ENCODE measurements at places on chromosomes 2 and 18.

DNA sequence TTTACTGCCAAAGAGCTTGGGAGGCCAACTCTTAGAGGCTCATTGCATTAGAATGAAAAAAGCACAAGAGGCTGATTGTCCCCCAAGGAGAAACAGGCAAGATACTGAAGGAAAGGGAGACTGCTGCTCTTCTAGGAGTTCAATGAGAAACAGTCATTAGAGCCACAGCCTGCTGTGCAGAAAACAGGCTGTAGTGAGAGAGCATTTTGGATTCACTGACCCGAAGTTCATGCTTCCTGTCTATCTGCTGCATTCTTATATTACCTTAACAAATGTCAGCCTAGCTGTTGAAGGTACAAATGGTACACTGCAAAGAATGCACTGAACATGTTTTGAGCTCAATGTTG lies 423.3 kb downstream of the SETBP1 start:
- no peak overlapping the region for H3K4me3 ChIP-seq
- no peaks in the 10 kb centered on the region for H3K36me3 ChIP-seq
- H3K27me3 ChIP-seq, result no peaks in the 10 kb centered on the region
- no peak overlapping the region for H3K27ac ChIP-seq
- no peak for DNase-seq
- H3K4me1 ChIP-seq, result peaks cover 7% of the 10 kb centered on the region

DNA sequence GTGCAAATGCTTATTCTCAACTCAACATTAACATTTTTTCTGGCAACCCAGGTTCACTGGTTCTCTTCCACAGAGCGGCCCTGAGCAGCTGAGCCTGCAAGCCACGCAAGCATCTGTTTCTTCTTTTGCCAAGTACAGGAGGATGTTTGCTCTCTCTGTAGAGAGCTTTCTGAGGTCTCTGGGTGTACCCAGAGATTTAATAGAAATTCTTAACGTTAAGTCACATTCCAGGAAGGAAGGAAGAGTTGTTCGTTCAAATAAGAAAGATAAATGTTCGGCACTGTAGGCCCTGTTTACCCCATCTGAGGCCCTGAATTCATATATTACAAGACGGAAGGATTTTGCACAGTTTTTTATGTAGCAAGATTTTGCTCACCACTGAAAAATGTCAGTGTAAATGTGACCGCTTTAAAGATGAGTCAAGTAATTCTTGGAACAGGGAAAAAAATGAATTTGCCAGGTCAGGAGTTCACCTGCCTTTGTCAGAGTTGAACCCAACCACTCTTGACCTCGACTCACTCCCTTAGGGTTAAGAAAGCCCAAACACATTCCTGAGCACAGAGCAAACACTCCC lies 30.1 kb downstream of the KCTD18 start:
- no peaks in the 10 kb centered on the region for H3K27me3 ChIP-seq
- H3K27ac ChIP-seq, result no peak overlapping the region
- no peak overlapping the region for H3K4me3 ChIP-seq
- DNase-seq, result no peak

- H3K4me1 ChIP-seq, result no peaks in the 10 kb centered on the region
- no peak for DNase-seq
- H3K4me3 ChIP-seq, result no peak overlapping the region
- H3K27me3 ChIP-seq, result no peaks in the 10 kb centered on the region
- no peaks in the 10 kb centered on the region for H3K36me3 ChIP-seq
Observed at GRCh38 chr18:43049021-43049420, 66.5 kb downstream of the RIT2 start.

DNA sequence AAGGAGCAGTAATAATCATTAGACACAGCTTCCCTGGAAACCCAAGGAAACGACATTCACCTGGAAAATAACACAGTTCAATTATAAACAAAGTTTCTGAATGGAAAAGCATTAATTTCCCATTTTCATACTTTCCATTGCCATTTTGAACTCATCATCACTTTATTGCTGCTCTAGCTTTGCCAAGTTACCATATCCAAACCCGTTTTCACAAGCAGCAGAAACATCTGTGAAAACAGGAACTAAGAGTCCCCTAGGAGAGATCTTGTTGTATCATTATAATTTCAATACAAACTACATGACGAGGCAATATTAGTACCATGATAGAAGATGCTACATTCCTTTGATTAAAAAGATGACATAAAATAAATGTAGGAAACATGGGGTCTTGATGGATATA lies 597.0 kb upstream of the NRXN1 start:
- DNase-seq, result no peak
- H3K27me3 ChIP-seq, result no peaks in the 10 kb centered on the region
- H3K27ac ChIP-seq, result no peak overlapping the region
- H3K4me3 ChIP-seq, result no peak overlapping the region

DNA sequence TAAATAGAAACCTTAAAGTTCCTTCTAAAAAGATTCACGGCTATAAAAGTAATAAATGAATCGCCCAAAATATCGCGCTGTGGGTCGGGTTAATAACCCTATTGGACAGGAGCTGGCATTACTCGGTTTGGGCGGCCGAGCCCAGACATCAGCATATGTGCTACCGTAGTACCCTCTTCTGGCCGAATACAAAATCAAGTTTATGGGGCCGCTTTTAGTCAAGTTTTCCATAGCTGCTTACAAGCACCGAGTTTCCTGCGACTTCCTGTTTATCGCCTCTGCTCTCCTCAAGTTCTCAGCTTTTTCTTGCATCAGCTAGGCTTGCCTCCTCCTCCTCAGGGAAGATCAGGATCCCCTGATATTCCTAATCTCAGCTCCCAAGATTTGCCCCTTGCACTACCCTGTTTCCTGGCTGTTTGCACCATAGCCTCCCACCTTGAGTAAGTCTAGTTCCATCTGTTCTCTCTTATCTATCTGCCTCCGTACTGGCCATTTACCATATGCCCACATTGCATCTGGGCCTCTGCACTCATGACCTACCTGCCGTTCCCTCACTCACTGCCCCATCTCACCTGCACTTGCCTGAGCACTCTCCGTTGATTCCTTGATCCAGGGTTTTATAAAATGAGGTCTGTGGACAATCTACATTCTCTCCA lies 56.1 kb downstream of the SLC35F5 start:
- H3K27ac ChIP-seq, result no peak overlapping the region
- H3K27me3 ChIP-seq, result no peaks in the 10 kb centered on the region
- no peaks in the 10 kb centered on the region for H3K36me3 ChIP-seq
- H3K4me1 ChIP-seq, result no peaks in the 10 kb centered on the region

All from heart left ventricle (tissue), 16 donors.